ENCODE measurements at places on chromosomes 7 and 10.
A peak's percentile ranks its signal among the peaks of the same experiment; 100 is the strongest.

DNA sequence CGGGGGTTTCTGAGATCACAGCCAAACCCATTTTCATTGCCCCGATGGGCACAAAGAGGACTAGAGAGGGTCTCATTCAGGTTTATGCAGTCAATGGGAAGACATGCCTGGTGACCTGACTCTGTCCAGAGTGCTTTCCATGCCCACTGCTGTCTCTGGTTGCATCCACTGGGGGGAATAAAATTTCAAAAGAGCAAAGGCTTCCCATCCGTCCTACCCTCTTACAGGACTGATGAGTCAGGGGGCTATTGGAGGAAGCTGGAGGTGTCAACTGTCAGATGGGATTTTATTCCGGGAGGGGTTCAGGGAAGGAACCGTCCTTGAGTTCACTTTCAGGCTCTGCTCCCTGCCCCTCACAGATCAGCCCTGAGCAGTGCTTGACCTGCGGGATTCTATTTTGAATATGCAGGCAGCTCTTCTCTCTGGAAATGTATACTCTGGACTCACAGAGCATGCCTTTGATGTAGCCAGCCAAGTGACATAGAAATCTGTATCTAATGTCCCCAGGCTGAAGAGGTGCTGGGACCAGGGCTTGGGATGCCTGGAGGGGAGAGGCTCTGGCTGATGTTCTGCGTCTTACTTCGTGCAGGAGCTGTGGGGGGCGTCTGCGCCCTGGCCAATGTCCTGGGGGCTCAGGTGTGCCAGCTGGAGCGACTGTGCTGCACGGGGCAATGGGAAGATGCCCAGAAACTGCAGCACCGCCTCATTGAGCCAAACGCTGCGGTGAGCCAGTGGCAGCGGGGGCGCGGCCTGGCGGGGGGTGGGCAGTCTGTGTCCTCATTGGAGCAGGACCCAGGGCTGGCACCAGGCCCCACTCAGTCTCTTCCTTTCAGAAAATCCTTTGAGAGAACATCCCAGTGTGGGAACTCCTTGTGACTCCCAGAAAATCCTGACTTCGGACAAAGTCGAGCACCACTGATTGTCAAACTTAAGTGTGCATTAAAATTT is 12.0 kb downstream of the C10orf62 start:
- DNase-seq = no peak

DNA sequence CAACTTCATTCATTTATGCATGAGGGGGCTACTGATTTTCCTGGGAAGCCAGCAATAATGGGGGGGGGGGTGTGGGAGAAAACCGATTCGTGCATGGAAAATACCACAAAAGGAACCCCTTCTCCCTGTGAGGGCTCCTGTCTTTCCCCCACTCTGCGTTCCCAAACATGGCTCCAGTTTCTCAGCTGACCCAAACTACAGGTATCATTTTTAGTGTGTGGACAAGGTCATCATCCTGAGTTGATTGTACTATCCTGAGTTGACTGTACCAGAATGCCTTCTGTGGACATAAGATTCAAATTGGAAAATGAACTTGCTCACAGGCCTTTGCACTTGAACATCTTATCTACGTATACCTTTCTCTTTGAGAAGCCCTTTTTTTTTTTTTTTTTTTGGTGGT is 49.9 kb downstream of the ZRANB1 start:
- DNase-seq = no peak

DNA sequence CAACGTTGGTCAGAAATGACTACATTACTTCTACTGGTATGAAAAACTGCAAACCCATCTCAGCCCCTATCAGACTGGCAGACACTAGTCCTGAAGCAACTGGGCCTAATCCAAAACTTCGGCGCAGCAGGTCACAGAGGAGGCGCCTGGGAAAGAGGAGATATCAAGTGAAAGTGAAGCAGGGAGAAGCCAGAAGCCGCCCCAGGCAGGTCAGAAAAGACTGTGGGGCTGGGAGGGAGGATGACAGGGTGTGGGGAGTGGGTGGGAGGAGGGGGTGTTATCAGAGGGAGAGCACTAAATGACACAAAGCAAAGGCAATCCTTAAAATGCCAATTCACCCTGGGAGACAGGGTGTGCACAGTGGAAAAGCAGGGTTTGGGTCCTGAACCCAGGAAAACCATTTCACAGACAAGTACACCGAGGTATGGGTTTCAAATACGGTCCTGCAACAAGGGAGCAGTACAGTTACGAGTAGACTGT is 731 bp downstream of the CHCHD3 start:
- peak; percentile 15 for DNase-seq

- no peak for DNase-seq
Measured at GRCh38 chr7:155362380-155363145, 64.9 kb downstream of the INSIG1 start.

DNA sequence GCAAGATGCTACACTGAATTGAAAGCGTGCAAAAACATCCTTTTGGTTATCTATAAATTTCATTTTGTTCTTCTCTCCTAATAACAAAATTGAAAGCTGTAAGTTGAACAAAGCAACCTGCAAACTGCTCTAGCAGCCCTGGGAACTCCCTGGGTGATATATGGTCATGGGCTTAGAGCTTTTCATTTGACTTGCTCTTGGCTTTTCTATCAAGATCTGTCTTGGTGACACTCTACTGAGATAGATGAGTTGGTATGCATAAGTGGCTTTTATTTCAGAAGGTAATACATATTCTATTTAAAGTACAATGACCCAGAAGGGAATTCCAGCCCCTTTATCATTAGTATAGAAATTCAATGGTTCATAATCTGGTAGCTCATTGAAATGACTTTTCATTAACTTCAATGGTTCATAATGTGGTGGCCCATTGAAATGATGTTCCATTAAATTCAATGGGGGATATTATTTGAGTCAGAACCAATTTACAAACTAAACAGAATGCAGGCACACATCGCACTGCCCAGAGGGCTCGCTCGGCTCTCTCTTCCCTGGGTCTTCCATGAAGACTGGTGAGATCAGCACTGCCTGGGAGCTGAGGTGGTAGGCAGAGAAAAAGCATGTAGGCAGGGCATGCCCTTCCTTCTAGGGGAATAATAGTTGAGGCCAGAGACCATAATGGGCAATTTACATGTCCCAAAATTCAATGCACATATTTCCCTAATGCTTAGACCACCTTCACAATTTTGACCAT is 10.1 kb upstream of the KCNMA1 start:
- DNase-seq = no peak

- no peak for DNase-seq
Measured at GRCh38 chr10:123158682-123159081, 4.5 kb downstream of the BUB3 start.
